ENCODE measurements at places on chromosomes 2 and 18.
A peak's percentile ranks its signal among the peaks of the same experiment; 100 is the strongest.

GRCh38 chr2:204234248-204234647, 297.7 kb downstream of the ICOS start:
- no peak for DNase-seq

GRCh38 chr2:218228366-218229090, 11.5 kb downstream of the ARPC2 start:
- DNase-seq: no peak

DNA sequence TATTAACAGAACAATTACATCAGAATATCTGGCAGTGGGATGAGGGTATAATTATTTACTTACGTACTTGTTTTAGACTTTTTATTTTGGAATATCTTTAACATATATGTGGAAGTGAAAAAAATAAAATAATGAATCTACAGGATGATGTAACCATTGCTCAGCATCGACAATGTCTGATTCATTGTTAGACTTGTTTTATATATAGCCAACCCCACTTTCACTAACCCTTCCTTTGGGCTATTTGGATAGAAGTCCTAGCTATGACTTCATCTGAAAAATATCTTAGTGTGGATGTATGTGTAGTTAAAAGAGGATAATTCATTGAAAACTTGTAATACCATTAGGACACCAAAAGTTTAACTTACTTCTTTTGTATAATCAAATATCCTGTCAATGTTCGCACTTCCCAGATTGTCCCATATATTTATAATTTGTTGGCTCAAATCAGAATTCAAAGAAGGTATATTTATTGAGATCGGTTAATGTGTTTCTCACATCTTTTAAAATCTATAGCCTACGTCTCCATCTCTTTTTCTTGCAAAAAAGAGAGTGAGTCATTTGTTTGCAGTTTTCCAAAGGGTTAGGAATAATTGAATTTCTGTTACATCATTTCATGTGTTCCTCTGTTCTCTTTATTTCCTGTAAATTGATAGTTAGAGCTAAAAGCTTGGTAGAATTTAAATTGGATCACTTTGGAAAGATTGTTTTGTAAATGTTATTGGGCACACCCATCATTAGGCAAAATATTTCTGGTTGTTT, 506.1 kb upstream of the FAM98A start:
- DNase-seq: no peak

DNA sequence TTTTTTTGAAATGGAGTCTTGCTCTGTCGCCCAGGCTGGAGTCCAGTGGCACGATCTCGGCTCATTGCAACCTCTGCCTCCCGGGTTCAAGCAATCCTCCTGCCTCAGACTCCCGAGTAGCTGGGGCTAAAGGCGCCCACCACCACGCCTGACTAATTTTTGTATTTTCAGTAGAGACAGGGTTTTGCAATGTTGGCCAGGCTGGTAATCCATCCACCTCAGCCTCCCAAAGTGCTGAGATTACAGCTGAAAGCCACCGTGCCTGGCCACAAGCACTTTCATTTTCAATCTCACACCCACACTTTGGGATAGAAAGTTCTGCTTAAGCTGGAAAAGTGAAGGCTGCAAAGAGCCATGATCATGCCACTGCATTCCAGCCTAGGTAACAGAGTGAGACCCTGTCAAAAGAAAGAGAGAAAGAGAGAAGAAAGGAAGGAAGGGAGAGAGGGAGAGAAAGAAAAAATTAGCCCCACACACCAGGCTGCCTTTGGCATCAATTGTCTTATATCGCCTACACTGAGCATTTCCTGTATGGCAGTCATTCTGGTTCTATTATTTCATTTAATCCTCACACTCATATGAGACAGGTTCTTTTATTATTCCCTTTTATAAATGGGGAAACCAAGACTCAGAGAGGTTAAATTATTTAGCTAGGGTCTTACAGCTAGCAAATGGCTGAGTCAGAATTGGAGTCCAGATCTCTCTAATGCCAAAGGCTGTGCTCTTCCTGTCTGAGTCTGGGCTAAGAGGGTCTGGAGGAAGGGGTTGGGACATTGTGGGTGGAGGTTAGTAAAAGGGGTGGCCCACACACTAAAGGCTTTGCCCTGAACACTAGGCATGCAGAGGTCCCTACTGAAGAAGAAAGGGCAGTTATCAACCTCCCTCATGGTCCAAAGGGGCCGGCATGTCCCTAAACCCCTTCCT, 37.9 kb upstream of the PKDCC start:
- DNase-seq: no peak

GRCh38 chr2:157267476-157267875, 10.0 kb downstream of the GALNT5 start:
- no peak for DNase-seq

- DNase-seq: no peak
These were observed 420.0 kb upstream of the SALL3 start for GRCh38 chr18:78559584-78559983.

DNA sequence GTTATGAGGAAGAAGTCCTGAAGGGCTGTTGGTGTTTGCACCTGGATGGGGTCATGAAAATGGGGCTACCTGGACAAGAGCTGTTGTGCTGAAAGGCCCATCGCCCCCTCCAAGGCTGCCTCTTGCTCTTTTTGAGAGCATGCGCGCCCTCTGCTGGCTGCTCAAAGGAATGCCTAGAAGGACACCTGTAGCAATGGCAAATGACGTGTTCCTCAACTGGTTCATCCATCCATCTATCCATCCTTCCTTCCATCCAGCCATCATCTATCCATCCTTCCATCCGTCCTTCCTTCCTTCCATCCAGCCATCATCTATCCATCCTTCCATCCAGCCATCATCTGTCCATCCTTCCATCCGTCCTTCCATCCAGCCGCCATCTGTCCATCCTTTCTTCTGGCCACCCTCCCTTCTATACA, 17.2 kb upstream of the RPL31 start:
- peak; percentile 62 for DNase-seq

DNA sequence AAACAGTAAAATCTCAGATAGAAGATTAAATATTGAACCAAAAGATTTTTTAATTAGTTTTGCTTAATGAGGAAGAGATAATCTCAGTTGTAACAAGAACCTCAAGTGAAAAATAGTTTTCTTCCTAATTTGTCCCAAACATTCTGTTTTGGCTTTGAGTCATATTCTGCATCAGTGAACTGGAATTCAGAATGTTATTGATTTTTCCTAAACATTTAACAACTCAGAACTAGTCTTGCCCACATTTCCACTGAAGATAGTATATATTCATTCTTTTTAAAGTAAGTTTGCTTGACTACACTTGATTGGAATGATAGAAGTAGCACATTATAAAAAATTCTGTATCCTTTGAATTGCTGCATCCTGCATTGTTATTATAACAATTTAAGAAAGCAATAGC, 85.7 kb upstream of the UGP2 start:
- DNase-seq: no peak

GRCh38 chr2:228507231-228507824, 325.8 kb upstream of the SPHKAP start:
- no peak for DNase-seq

GRCh38 chr2:10452312-10452711, 4.2 kb upstream of the ODC1 start:
- DNase-seq: no peak

GRCh38 chr18:61993831-61994230, 101.0 kb upstream of the RNF152 start:
- DNase-seq: no peak
